AML-193 (cell line): ENCODE measurements at places on chromosomes 7 and 10.

- DNase-seq, result no peak
These were observed 302.4 kb upstream of the NFE2L3 start for GRCh38 chr7:25849500-25850184.

- DNase-seq, result no peak
These were observed 299.5 kb downstream of the KCNMA1 start for GRCh38 chr10:77338143-77338542.

- no peak for DNase-seq
These were observed 595.0 kb downstream of the GRM8 start for GRCh38 chr7:126657599-126658358.

DNA sequence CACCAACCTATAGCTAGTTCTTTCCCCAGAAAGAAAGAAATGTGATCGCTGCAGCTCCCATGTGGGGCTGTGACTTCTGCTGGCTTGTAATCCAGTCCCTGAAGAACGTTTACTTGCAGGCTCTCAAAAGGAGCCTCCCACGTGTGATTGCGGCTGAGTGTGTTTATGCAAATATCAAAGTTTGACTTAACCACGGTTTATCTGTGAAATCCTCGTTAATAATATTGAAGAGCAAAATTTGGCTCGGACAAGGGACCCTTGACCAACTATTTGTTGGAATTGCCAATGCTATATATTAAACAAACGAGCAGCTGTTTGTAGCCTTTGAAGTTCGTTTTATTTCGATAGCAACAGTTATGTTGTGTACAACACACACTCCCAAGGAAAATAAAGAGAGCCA is 470.1 kb upstream of the NRP1 start:
- DNase-seq, result no peak

GRCh38 chr10:132365102-132365501 is 31.9 kb upstream of the PWWP2B start:
- no peak for DNase-seq

- no peak for DNase-seq
These were observed 128.3 kb downstream of the PTPN20 start for GRCh38 chr10:47039562-47039913.

- no peak for DNase-seq
These were observed 37.2 kb downstream of the FRMD4A start for GRCh38 chr10:14293526-14293925.

DNA sequence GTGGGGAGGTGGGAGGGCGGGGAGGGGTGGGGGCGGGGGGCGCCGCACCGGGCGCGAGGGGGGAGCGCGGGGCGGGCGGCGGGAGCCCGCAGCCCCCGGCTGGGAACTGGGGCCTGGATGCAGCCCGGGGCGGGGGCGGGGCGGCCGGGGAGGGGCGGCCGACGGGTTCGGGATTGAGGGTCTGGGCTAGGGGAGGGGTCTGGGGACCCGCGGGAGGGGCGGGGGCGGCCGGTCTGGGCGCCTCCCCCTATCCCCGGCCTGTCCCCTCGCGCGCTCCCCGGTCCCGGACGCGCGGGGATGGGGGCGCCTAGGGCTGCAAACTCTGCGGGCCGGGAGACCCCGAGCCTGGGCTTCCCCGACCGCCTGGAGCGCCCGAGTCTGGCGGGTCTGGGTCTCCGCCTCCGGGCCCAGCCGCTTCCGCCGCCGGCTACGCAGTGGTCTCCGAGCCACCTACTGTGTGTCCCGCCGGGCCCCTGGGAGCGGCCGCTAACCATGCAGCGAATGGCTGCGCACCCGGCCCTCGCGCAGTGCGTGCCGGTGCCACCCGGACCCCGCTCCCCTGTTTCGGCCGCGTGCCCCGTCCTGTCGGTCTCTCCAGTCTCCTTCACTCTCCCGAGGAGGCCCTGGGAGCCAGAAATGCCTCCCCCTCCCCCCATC is 375 bp upstream of the FGF8 start:
- no peak for DNase-seq

- no peak for DNase-seq
These were observed 320.3 kb upstream of the ZNF32 start for GRCh38 chr10:43968961-43969360.

- no peak for DNase-seq
These were observed 292.9 kb downstream of the FZD1 start for GRCh38 chr7:91556956-91557650.

- DNase-seq, result peak; percentile 40
These were observed 55.2 kb upstream of the GSDME start for GRCh38 chr7:24812305-24812945.

DNA sequence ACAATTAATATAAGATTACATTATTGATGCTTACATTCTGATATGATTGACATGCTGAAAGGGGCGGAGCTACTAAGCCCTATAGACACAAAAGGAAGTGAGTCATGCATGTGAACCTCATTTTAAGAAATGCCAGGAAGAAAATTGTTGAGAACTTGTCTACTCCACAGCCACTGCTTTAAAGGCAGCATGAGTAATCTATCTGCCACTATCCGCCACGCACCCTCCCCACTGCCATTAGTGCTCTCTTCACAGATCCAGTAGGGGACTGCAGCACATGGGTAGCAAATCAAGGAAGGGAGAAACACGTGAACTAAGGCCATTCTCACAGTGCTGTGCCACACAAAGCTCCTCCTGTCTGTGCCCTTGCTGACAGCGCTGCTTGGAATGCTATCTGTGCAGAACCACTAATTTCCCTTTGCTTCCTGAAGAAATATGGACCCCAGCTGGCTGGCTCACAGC is 524.8 kb downstream of the GRM8 start:
- no peak for DNase-seq

GRCh38 chr10:62732841-62733653 is 71.5 kb upstream of the ADO start:
- no peak for DNase-seq
